ENCODE measurements at places on chromosomes 5 and 9.

DNA sequence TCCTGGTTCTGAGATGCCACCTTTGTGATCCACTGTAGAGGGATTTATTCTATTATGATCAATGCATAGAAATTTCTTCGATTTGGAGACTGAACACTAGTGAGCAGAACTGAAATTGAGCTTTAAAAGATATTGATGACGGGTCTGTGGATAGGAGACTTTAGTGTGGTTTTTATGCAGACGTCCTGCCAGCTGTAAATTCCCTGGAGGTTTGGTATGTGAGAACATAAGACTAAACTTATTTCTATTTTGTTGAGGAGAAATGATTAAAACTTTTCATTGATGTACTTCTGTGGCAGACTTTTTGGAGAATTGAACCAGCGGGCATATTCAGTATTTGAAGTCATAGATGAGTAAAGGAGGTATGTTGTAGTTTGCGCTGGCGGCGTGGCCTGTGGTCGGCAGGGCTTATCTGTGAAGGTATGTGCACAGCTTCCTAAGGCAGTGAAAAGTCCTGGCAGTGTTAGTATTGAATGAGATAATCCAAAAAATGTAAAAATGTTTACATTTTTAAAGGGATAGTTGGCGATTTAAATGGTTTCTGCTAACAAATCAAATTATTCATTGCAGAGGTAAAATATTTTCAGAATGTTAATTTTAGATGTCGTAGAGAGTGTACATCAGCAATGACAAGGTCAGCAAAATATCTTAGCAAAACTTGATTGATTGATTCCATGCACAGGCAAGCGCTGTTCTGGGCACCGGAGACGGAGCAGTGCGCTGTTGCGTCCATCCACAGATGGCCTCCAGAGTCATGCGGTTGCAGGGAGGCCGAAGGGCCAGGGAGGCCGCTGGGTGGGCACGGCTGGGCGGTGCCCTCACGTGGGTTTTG lies 20.4 kb downstream of the TENT4A start:
- DNase-seq = no peak

DNA sequence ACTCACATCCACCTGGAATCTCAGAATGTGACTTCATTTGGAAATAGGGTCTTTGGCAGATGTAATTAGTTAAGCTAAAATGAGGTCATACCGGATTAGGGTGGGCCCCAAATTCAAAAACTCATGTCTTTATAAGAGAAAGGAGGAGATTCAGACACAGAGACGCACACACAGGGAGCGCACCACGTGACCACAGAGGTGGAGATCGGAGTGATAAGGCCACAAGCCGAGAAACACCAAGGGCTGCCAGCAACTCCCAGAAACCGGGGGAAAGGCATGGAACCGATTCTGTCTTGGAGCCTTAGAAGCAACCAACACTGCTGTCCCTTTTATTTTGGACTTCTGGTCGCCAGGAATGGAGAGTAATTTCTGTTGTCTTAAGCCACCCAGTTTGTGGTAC lies 31.8 kb upstream of the LMX1B start:
- DNase-seq = no peak

- DNase-seq = no peak
Measured at GRCh38 chr9:114034196-114034595, 43.9 kb downstream of the AMBP start.

DNA sequence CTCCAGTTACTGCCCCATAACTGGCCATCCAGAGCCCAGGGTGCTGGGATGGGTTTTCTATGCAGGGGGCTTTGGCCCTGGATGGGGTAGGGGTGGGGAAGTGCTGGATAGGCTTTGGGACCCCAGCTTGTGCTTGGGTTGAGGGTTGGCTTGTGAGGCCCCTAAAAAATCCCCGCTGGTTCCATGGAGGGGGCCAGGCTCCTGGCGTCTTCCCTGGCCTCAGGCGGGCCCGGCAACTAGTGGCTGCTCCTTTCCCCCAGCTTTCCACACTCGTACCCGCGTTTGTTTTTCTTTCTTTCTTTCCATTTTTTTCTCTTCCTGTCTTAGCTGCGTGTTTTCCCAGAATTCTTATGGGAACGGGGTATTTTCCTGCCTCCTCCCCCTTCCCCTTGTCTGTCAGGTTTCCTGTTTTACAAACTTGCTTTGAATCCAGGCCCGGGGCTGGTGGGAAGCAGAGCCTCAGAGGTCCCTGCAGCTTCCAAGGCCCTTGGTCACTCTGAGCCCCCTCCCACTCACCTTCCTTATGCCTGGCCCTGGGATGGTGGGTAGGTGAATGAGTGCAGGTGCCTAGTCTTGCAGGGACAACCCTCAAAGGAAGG lies 40.2 kb downstream of the RGS3 start:
- DNase-seq = no peak

DNA sequence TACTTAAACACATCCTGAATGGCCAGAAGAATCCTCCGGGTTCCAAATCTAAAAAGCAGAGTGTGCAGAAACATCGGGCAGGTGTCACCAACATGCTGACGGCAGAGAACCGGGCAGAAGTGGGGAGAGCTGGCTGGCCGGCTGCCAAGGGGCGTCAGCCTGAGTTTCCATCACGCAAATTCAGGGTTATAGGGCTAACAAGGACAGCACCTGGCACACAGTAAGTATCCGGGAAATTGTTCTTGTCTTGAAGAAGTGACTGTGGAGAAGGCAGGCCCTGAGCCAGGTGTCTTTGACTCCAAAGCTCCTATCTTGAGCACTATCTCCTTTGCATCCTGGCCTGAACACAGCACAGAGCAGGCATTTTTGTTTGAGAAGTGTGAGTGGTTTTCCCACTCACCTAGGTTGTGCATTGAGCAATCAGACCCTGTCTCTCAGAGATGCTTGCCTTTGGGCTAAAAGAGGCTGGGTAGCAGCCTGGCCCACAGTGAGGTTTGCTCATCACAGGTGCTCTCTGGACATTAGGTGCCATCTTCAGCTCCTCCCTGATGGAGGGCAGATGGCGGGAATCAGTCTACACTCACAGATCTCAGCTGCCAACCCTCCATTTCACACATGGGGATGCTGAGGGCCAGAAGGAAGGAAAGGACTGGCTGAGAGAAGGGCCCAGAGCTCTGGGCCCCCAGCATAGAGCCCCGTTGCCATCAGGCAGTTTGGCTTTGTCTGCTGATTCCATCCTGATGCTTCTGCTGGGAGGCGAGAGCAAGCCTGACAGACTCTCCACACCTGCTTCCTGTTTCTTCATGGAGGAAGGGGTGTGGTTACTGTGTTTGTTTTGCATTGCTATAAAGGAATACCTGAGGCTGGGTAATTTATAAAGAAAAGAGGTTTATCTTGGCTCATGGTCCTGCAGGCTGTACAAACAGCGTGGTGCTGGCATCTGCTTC lies 52.8 kb downstream of the WHRN start:
- DNase-seq = no peak

- no peak for DNase-seq
Measured at GRCh38 chr5:127256886-127257597, 33.6 kb upstream of the MEGF10 start.

GRCh38 chr9:71363286-71363961 lies 242.0 kb upstream of the TRPM3 start:
- DNase-seq = no peak

GRCh38 chr9:125541840-125542243 lies 165.2 kb downstream of the MAPKAP1 start:
- no peak for DNase-seq
